ENCODE measurements at places on chromosomes 3 and 15.

DNA sequence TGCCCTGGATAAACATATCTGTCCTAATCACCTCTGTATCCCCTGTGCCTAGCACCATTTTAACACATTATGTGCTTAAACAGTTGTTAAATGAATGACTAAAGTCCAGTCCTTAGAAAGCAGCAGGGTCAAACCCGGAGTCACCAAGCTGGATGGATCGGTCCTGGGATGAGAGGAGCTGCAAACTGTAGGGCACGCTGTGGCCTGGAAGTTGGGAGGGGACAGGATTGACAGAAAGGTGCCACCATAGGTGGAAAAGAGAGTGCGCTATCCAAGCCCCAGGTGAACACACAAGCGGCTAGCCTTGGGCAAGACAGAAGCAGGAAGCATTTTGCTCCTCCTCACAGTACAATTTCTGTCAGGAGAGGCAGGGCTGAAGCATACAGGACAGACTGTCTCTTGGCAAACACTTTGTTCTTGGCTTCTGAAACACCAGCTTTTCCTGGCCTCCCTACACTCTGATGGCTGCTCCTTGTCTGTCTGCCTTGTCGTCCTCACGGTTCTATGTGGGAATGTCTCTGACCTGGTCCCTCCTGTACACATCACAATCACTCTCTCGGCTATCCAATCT is 48.4 kb upstream of the KY start:
- DNase-seq, result no peak

DNA sequence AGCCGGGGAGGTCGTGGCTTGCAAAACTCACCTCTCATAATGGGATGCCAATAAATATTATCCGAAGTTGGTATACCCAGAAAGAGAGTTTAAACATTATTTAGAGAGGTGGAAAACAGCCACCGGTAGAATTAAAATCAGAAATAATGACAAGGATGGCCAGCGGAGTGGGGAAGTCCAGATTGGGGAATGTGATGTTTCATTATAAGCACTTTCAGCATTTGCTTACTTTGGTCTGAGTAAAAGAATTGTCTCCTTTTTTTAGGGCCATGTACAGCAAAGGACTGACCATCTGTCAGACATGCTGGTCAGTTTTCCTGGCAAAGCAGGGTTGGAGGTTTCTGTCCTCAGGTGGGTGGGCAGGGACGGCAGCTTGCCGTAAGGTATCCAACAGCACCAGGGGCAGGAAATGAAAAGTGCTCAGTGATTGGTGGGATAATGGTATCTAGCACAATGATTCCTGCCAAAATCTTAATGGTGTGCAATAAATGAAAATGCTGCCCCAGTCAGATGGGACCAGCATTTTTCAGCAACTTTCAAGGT is 24.3 kb downstream of the APBA2 start:
- no peak for DNase-seq

GRCh38 chr3:152281133-152281713 is 12.5 kb downstream of the MBNL1 start:
- peak; percentile 56 for DNase-seq

- DNase-seq, result no peak
Observed at GRCh38 chr15:81301815-81302399, 22.0 kb downstream of the STARD5 start.

DNA sequence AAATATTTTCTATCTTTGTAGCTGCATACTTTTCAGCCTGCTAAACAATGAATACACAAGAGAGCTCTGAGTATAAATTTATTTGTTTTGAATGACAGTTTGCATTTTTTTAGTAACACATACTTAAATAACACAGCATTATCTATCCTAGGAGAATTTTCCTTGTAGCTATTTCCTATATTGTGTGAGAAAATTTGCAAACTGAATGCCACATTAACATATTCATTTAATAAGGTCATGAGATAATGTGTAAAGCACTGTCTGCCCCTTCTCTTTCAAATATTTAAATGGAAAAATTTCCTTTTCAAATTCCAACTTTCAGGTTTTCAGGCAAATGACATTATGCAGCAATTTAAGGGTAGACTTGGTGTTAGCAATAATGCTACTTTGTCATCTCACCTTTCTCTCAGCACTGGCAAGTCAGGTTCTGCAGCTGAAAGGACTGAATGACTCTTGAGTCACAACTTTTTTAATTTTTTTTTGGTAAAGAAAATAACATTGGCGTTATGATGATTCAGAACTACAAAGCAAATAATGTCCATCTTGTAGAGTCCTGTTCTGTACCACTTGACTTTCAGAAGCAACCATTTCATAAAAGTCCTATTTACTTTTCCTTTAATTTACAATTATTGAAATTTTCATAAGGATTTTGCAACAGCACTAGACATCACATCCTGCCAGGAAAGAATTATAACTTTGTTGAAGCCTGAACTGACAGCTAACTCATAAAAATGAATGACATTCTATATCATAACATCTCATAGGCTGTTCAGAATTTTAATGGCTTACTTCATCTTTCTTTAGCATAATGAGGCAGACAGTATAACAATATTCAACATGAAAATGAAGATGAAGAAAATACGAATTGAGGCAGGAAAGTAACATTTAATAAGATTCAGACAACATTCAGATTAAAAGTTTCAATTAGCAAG is 681.6 kb upstream of the SEMA6D start:
- no peak for DNase-seq

DNA sequence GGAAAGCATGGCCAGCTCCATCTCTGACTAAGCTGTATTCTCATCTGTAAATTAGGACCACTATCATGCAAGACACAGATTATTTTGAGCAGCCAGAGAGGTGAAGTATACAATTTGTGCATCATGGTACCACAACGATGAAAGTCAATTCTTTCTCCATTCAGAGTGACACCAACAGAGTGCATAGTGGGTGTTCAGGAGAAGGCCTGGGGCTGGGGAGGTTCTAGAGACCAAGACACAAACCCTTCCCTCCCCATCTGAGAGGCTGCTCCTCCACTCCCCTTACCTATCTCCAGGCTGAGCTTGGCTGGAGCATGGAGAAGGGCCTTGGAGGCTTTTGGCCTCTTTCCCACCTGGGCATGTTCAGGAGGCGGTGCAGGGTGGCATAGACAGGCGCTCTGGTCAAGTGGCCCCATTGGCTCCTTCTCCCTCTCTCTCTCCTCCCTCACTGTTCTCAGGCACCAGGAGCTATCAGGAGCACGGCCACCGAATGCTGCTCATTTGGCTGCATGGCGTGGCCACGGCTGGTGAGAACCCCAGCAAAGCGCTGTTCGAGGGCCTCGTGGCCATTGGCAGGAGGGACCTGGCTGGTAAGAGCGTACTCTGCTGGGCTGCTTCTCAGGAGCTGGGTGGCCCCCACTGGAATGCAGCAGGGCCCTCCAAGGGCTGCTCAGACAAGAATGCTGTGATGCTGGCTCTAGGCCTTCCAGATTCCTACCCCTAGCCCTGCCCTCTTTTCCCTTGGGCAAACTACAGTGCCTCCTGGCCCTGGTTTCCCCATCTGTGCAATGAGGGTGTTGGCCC is 37.9 kb downstream of the ANKDD1A start:
- DNase-seq, result no peak

- no peak for DNase-seq
Observed at GRCh38 chr3:50381383-50381782, 22.1 kb upstream of the TMEM115 start.

DNA sequence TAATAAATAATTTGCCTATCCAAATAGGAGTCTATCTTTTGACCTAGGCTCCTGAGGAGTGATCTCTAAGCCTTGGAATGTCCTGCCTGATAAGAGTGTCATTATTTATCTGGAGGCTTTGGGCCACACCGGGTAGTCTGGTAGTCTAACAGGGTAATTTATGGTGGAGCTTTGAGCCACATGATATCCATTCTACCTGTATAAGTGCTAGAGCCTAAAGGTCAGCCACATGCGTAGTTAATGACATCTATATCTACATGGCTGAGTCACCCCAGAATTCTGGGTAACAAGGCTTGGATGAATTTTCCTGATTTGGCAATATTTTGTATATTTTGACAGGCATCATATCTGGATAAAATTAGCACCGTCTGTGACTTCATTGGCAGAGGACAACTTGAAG is 681.4 kb downstream of the MCTP2 start:
- DNase-seq, result no peak

- peak; percentile 77 for DNase-seq
Observed at GRCh38 chr15:67820992-67821783, 4.1 kb upstream of the SKOR1 start.

GRCh38 chr3:37554364-37554763 is 307.3 kb upstream of the CTDSPL start:
- no peak for DNase-seq

DNA sequence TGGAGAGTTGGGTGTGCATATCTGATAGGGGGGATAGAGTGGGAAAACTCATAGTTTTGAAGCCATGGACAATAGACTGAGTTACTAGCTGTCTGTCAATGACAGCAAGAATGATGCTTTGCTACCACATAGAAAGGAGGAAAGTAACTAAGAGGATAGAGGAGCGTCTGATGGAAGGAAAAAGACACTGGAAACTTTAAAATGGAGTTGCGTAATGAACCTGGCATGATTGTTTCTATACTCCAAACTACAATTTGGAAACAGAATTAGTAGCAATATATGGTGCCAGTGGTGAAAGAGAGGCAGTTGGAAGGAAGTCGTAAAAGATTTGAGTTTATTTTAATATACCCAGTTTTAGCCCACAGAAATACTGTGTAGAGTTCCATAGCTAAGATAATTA is 163.6 kb downstream of the TUSC7 start:
- no peak for DNase-seq

DNA sequence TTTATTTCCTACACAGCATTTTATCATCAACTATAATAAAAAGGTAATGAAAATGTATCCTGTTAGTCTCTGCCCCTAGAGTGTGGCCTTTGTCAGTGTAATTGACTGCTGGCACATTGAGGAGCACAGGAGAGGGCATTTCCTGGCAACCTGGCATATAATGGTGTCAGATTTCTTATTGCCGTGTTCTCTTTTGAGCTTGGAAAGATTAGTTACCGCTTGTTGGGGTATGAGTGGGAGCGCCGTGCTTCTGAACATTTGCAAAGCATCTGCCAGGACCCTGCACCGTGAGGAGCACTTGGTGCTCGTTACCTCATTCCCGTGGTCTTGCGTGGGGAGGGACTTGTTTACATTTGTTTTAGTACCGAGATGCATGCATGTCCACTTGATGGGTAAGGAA is 124.4 kb downstream of the PTPRG start:
- no peak for DNase-seq

DNA sequence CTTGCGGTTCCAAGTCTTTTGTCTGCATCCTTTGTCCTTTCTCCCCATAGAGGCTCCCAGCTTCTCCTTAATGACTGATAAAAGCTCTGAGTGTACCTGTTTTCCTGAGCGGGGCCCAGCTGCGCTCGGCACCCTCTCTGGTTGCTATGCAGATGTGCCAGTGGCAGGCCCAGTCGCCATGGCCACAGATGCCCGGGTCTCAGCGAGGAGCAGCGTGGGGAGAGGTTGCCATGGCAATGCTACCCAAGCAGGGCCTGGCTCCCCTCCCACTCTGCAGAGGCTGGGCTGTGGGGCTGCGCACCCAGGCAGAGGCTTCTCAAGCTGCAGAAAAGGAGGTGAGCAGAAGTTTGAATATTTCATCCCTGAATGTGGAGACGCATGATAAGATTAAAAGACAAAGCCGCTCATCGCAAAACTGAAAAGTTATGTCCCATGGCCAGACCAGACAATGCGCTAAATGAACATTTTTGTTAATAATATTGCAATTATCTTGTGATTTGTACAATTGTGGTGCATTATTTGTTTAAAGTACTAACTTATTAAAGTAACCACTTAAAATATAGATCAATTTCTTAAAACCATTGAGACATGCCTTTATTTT is 66.1 kb downstream of the TPRA1 start:
- no peak for DNase-seq

DNA sequence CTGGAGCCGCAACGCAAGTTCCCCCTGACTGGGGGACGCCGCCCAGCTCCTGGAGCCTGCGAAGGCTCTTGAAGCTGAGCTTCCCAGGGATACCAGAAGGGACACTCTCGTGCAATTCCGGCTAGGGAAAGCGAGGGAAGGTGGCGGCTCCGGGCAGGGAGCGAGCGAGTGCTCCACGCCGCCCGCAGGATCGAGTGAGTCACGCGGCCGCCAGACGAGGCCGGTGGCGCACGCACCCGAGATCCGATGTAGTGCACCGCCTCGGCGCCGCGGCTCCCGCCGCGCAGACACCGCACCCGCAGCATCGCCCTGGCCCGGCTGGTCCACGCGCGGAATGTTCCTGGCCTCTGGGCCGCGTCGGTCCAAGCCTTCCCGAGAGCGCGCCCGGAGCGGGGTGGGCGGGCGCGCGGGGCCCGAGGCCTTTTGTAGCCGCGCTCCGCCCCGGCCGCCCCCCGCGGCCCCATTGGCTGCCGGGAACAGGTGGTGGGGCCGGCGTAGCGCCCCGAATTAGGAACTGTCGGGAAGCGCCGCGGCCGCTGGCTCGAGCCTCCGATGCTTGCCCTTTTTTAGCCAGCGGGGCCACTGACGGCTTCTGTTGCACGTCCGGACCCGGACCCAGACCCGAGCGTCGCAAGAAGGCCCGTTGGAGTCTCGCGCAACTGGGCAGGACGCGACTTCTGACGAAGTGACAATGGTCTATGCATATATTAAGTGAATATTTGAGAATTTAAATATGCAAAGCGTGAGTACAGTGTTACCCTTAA is at the start of gene GATM:
Gene GATM (minus strand): TSS at position 396 of the 764 bp plus-strand sequence. CDS start 91 bp downstream, at position 305.
- peak; percentile 91 for DNase-seq

DNA sequence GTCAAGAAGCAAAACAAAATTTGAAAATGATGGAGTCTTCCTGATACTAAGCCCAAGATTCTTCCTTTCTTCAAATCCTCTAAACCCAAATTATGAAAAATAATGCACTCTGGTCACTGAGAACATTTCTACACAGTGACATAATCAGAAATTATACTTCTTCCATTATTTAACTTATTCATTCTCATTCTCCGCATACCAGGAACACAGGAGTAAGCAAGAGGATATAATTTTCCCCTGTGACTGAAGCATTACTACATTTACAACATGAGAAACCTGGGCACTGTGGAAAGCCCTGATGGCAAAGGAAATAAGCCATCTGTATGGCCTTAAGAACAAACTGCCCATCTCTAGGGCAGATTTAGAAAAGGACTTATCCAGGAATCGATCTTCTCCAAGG is 47.0 kb downstream of the EXD1 start:
- DNase-seq, result peak; percentile 60

DNA sequence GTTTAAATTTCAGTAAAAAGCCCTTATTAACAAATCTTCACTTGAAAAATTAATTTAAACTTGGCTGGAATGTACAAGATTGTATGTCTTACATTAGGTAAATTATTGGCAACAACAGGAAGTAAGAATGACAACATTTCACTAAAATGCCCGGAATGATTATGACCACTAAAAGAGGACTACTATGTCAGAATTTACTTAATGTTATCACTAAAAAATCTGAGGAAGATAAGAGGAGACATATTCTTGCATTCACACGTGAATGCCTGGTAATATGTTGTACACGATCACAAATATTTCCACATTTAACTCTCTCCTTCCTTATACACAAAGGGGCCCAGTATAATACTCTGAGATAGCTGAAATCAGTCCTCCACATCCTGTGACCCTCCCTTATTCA is 29.7 kb downstream of the VGLL3 start:
- DNase-seq, result no peak

DNA sequence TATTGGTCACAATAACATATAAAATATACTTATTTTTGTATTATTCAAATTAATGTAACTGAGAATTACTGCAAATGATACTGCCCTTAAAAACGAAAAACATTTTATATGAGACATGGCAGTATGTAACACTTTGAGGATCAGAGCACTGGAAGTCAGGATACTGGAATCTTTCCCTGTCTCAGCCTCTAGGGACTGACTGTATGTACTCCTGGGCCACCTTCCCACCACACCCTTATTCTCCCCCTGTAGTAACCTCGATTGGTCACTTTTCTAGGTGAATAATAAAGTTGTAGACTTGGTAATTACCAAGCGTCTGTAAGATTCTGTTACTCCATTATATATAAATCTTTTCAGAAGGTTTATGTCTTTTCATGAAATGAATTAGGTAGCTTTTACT is 43.0 kb downstream of the LRRC49 start:
- no peak for DNase-seq
